ENCODE measurements at places on chromosomes 16 and 17.

DNA sequence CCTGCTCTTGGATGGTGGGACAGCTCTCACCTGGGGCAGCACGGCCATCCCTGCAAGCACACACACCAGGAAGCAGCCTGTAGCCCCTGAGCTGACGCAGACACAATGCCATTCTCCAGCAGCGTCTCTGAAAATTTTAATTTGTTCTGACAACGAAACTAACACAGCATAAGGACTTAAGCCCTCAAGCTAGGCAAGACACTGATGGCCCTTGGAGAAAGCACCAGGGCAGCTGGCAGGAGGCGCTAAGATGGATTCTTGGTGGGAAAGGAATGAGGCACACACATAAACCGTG, 2.7 kb upstream of the LIMD2 start:
- no peak for DNase-seq

DNA sequence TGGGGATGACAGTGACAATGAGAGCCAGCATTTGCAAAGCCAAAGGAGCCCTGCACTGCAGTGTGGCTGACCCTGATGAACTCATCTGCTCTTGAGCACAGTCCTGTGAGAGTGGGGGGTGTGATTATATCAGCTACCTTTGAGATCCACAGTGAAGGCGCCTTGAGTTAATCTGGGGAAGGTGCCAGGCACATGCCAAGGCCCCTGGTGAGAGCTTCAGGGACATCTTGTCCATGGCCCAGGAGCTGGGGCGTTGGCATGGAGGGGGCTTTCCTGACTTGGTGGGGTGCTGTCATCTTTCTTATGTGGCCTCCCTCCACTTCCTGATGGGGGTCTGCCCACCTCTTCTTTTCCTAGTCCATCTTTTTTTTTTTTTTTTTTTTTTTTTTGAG, 86.5 kb downstream of the SNX29 start:
- no peak for DNase-seq

- peak; percentile 66 for DNase-seq
Observed at GRCh38 chr17:51461578-51462004, 201.2 kb downstream of the UTP18 start.

DNA sequence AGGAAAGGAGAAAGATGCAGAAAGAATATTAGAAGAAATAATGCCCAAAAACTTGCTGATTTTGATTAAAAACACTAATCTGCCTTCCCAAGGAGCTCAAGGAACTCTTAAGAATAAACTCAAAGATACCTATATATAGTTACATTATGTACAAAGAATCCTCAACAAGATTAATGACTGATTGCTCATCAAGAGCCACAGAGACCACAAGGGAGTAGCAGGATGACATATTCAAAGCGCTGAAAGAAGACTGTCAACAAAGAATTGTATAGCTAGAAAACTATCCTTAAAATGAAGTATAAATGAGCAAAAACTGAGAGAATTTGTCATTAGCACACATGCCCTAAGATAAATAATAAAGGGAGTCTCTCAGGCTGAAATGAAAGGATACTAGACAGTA, 6.2 kb downstream of the LPCAT2 start:
- DNase-seq = no peak

- no peak for DNase-seq
Observed at GRCh38 chr16:17606460-17606859, 135.7 kb upstream of the XYLT1 start.

- no peak for DNase-seq
Observed at GRCh38 chr17:33667052-33667509, 374.0 kb upstream of the ASIC2 start.

- peak; percentile 14 for DNase-seq
Observed at GRCh38 chr16:8137606-8138005, 452.7 kb downstream of the TMEM114 start.

GRCh38 chr16:13036600-13036999, 135.2 kb downstream of the SHISA9 start:
- DNase-seq = no peak

- no peak for DNase-seq
Observed at GRCh38 chr17:4097165-4097960, 45.5 kb downstream of the ZZEF1 start.

DNA sequence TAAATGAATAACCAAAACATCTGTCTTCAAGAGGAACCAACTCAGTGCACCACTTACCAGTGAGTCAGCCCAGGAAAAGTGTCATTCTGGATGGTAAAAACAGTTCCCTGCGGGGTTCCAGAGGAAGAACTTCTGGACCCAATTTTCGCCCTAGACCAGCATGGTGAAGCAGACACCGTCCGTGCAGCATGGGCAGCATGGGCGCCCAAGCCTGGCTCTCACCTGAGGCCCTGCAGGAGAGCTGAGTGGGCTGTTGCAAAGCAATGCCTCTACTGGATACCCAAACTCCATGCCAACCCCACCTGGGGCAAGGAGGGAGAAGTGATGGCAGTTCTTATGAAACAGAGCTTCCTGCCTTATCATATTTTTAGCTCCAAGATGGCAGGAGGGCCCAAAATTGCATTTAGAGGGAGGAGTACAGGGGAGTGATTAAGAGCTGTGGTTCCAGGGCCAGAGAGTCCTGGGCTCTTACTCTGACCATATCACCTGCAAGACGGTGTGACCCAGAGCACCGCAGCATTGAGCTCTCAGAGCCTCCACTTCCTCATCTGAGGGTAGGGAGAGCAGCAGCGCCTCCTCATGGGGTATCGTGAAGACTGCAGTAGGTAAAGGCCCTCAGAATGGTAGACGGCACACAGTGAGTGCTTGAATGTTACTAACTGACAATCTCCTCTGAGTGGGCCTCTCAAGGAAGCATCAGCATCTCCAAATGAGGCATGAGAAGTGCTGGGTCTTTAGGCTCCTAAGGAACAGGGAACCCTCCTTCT, 16.6 kb upstream of the INPP5K start:
- no peak for DNase-seq

- no peak for DNase-seq
Observed at GRCh38 chr17:32976605-32977004, 15.0 kb upstream of the SPACA3 start.
